ENCODE measurements at places on chromosomes 3 and 15.

- DNase-seq, result no peak
These were observed 48.5 kb downstream of the TM6SF1 start for GRCh38 chr15:83155942-83156341.

DNA sequence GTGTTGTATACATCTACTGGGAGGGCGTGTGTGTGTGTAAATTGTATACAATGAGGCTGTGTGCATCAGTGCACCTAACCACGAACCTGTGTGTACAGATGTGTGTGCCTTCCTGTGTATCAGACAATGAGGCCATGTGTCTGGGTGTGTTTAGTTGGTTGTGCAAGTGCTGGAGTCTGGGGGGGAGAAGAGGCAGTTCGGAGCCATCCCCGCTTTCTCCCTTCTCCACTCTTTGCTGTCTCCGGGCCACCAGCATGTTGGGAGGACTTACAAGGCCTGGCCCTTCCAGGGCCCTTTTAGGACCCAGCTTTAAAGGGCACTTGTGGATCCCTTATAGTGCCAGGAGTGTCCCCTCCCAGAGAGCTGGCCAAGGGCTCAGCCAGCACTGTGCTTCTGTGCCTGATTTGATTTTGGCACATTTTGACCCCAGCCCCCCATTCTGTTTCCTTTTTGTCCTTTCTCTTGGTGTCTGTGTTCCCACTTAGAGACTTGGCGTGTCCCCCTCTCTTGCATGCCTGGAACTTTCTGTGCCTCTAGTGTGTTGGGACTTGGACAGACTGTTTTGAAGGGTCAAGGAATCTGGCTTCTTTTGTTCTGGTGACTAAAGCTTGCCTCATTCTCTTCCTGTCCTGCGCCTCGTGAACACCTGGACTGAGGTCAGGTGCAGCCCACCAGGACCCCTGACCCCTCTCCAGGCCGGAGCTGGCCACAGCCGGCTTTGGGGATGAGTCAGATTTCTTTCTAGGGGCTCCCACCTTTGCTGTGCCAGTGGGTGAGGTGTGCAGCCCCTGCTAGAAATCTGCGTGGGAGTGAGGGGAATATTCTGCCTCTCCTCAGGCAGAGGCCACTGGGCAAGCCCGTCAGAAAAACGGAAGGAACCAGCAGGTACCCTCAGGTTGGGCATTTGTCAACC, 1.5 kb downstream of the CTDSPL start:
- no peak for DNase-seq

DNA sequence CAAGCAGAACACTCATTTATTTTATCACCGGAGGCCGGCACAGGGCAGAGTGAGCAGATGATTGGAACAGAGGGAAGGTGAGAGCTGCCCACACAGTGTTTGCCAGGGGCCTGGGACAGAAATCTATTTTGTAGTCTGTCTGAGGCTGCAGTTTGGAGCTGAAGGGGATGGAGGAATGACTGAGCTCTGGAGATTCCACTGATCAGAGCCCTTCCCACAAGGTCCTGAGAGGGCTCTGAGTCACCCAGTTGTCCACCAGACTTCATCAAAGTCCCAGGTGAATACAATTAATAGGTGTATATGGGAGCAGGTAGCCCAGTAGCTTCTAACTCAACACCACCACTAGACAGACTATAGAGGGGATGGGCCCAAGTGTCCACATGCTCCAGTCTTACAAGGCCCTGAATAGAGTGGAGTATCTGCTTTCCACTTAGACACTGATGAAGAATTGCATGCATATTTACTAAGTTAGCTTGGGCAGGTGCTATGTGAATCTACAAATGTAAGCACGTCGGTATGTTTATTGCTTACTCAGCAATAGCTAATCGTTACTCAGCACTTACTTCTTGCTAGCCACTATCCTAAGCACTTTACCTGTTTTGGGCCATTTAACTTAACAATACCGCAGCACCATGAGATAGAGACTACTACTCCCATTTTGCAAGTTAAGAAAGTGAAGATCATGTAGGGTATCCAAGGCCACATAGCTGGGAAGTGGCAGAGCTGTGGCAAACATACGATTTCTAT, 2.7 kb upstream of the STARD5 start:
- DNase-seq, result no peak

- DNase-seq, result peak; percentile 15
These were observed 68.3 kb upstream of the SLC12A8 start for GRCh38 chr3:125280668-125281361.

DNA sequence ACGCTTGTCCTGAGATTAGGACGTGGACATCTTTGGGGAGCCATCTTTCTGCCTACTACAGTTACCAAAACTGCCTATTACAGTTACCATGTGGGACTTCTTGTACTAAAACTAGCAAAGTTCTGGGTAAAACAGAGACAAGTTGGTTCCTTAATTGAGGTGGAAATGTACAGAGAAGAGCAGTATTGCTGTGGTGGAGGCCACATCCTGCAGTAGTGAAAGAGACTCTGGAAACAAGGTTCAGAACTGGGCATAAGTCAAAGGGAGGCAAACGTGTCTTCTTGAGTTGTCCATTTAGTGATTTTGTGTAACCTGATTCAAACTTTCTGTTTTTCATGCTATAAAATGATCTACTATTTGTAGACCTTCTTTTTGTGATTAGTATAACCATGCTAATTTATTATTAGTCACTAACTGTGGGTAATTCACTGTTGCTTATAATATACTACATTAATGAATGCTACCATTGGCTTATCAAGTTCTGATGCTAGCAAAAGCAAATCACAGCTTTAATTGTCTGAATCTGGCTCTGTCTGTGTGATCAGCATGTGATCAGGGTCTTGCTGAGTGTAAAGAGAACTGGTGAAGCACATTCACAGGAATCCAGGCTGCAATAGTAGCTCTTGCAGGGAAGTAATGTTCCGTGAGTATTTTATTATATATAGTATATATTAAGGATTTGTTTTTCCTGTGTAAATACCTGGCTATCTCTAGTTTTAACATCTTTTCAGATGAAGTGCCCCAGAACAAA, 207.9 kb upstream of the GAP43 start:
- no peak for DNase-seq

DNA sequence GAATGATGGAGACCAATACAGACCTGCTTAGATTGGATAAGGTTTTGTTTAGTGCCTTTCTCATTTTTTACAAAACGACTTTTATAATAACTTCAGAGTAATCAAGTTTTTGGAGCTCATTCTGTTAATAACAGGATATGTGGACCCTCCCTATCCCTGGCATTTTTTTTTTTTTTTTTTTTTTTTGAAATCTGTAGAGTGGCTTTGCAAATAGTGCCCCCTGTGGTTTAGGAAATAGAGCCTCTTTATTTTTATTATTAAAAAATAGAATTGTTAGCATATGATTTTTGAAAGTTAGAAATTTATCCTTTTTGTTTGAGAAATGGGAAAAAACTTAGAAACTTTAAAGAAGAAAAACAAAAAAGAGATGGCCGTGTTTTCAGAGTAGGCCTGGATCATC, 11.4 kb downstream of the SKIL start:
- no peak for DNase-seq

DNA sequence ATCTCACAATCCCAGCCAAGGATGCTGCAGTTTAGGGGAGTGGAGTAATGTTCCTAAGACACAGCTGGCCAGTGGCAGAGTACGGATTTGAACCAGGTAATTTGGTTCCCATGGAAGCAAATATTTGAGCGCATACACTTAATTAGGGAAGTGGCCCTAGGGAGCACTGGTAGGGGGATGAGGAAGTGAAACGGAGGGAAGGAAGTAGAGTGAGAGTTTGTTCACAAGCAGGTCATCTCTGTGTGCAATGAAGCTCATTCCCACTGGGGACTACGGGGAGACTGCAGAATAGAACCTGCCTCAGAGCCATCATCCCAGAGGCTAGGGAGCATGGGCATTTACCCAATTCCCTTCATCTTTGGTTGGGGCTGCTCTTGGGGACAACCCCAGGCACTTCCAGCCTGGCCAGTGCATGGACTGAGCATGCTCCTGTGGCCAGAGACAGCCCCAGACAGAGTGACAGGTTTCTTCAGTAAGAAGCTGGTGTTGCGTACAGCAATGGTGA, 317.2 kb upstream of the PROK2 start:
- no peak for DNase-seq

GRCh38 chr3:34013818-34014570, 215.6 kb downstream of the PDCD6IP start:
- DNase-seq, result no peak

GRCh38 chr3:157154563-157155330, 5.2 kb downstream of the CCNL1 start:
- no peak for DNase-seq

- DNase-seq, result no peak
These were observed 107.0 kb downstream of the IQSEC1 start for GRCh38 chr3:12965999-12966846.

- DNase-seq, result no peak
These were observed 17.7 kb downstream of the PPM1L start for GRCh38 chr3:160773722-160774121.

DNA sequence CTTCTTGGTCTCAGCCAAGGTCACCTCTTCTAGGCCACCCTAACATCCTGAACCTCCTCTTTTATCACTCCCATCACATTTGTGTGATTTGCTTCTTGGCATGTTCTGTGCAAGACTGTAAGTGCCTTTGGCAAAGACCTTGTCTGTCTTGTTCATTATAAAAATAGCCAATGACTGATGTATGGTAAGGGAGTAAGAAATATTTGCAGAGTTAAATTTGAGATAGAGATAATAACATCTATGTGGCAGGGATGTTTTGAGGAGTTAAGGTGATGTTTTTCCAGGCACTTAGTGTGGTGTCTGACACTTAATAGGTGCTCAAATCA, 202.3 kb downstream of the CADPS start:
- no peak for DNase-seq

DNA sequence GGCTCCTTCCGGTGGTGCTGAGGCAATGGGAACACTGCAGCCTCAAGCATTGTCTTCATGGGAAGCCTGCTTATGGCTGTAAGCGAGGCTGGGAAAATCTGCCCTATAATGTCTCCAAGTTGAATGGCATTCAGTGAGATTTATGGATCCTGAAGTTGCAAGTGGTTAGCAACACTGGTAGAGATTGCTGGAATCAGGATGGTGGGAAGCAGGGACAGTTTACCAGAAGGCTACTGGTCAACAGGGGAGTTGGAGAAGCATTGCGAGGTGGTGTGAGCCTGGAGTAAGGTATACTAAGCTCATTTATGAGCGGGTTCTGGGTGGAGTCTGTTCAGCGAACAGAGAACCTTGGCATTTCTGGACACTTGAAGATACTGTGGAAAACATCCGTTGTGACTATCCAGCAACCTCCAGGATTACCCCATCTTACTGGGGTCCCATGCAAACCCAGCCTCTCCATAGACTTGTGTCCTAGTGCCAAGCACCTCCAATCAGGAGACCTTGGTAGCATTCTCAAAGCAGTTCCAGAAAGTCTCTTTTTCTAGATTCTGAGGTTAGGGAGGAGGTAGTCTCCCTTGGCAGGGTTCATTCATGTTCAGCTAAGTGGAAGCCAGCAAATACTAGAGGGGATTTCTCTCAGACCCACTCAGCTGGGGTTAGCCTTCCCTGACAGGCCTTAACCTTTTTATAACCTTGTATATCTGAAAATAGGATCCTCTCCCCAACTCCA, 7.3 kb downstream of the RPSA start:
- no peak for DNase-seq

Data from non-pigmented ciliary epithelial cell (primary cell).